ENCODE measurements at places on chromosomes 3 and 15. TPM values are rescaled to one million over a fixed set of nuclear protein-coding genes. Genes with fewer than 3 reads are reported as not detected.

CFAP100 gene
- total RNA-seq, result not detected

CDHR4 gene
- total RNA-seq, result not detected

MINAR1 gene
- total RNA-seq, result 0.33 TPM

AGBL1 gene
- total RNA-seq, result not detected

All from fibroblast of lung (primary cell).